ENCODE measurements at places on chromosomes 2 and 18. TPM values are rescaled to one million over a fixed set of nuclear protein-coding genes. Genes with fewer than 3 reads are reported as not detected.

The ADCYAP1 gene
- total RNA-seq: not detected

GRCh38 chr2:38301969-38302702 is 74.9 kb downstream of the ATL2 start:
- DNase-seq: no peak

The ABCG5 gene
- not detected for total RNA-seq

The RNU2-63P gene
- total RNA-seq: 27.8 TPM

DNA sequence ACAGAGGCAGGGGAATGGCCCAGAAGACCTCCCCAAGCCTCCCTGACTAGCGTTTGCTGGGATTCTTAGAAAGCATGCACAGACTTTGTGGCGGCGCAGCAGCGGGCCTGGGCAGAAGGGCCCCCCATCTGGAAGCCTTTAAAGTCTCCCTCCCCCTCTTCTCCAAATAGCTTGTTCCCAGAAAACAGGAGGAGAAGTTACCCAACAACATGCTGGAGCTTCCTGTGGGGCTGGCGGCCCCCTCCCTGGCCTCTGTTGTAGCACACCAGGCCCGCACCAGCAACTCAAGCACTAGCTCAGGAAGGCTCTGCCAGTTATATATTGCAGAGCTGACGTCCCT is 334.8 kb downstream of the DYSF start:
- DNase-seq: no peak

The C2orf78 gene
- total RNA-seq: not detected
